ENCODE measurements at places on chromosomes 3 and 15.

- DNase-seq: peak; percentile 63
Observed at GRCh38 chr3:170555329-170555728, 30.5 kb downstream of the SLC7A14 start.

GRCh38 chr3:187947927-187948682, 202.8 kb upstream of the BCL6 start:
- DNase-seq: no peak

GRCh38 chr15:31975830-31976229, 54.5 kb upstream of the CHRNA7 start:
- DNase-seq: no peak

DNA sequence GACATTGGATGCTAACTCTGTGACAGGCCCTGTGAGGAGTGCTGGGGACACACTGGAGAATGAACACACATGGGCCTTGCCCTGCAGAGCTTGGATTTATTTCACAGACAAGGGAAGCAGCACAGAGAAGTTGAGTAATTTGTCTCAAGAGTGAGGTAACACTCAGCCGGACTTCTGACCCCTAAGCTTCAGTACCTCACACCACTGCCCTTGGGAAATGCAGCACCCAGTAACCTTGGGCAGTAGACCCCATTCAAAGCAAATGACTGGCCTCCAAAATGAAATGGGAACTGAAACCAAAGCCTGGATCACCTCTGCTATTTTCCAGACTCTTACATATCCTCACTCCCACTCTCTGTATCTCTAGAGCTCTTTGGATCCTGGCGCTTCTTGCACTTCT, 37.3 kb downstream of the RFT1 start:
- DNase-seq: peak; percentile 75

GRCh38 chr3:116394365-116394764, 50.9 kb downstream of the LSAMP start:
- no peak for DNase-seq

DNA sequence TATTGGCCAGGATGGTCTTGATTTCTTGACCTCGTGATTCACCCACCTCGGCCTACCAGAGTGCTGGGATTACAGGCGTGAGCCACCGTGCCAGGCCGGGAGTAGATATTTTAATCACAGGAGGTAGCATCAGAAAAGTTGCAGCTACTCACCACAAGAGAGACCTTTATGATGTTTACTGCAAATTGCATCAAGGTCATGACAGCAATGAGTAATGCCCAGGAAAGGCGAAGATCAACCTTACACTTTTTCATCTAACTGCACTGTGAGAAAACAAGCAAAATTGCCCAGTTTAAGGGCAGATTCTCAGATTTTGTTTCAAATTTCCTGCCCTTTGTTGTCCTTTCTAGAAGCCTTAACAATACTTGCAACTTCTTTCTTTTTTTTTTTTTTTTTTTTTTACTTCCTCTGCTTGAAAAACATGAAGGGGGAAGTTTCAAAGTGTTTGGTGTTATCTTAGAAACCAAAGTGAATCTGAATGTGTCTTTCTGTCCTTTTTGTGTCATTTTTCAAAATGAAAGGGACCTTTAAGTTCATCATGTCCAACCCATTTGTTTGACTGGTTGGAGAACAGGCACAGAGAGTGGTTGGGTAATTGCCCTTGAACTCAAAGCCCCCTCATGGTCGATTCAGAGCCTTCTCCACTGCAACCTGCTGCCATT, 25.0 kb downstream of the TGFBR2 start:
- DNase-seq: peak; percentile 93

DNA sequence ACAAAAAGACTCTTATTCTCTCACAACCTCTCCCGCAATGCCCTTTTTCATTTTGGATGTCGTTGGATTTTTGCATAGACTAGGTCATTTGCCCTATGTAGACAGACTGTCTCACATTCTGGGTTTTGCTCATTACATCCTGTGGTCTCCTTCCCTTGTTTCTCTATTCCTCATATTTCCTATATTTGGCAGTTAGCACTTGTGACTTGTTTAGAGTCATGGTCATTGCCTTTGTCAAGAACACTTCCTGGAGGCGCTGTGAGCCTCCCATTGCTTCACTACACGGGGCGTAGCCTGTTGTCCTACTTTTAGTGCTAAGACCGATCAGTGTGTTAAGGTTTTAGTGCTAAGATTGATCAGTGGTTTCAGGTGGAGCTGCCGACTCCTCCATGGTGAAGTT, 16.1 kb upstream of the TATDN2 start:
- no peak for DNase-seq

GRCh38 chr15:65424683-65425082, 1.9 kb upstream of the IGDCC4 start:
- DNase-seq: no peak

DNA sequence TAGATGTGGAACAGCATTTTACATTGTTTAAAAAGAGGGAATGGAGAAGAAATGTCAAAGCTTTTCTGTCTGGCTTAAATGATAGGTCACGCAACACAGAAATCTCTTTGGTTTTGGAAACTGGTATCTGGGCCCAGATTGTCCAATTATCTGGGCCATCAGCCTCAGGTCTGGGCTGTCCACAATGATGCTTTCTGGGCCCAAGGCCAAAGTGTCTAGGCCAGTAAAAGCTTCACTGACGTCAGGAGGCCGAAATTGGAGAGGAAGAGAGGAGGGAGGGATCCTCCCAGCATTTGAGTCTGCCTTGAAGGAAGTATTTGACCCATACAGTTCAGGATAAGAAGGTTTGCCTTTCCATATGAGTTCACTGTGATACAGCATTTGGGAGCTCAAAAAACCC, 60.7 kb upstream of the ALDH1A3 start:
- peak; percentile 71 for DNase-seq

GRCh38 chr3:133997871-133998635, 31.7 kb downstream of the SLCO2A1 start:
- DNase-seq: no peak
